ENCODE measurements at places on chromosomes 7 and 10.

DNA sequence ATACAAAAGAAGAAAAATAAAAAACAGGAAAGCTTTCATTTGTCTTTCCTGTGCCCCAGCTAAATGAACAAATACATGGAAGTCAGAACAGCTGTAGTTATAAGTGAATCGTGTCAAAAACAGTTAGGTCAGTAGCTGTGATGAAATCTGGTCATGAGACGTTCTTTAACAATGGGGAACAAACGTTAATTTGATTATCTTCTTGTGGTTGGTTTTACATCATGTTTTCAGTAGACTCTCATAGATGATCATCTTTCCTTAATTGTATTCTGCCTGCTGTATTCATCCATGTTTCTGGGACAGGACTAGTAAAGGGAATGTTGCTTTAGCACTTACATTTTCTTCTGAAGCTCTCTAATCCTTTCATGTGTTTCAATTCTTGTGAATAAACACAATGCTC, 97.0 kb downstream of the PCLO start:
- DNase-seq: no peak

- no peak for DNase-seq
These were observed 10.7 kb upstream of the HOXA13 start for GRCh38 chr7:27210441-27211083.

DNA sequence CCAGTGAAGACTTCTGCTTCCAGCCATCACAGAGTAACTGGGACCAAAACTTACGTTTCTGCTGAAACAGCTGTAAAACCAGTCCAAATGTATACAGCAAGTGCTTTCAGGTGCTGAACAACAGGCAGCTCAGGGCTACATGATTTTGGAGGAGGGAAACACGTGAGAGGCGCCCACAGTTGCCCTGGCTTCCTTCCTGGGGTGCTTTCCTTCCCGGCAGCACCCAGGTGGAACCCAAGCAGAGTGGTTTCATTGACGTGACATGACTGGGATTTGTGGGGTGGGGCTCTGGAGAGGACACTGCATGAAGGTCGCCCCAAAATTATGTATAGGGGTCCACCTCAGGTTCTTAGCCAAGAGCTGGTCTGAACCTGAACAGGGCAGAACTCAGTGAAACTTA, 34.2 kb downstream of the IL2RA start:
- no peak for DNase-seq

- no peak for DNase-seq
These were observed 23.0 kb downstream of the BMPR1A start for GRCh38 chr10:86779220-86780017.

All from natural killer cell treated with Interleukin-12 subunit alpha and Interleukin-12 subunit beta and Interleukin-15 and Interleukin-18, amount 100 ng/mL, for 72 hours (primary cell).